ENCODE measurements at places on chromosomes 11 and 22. TPM values are rescaled to one million over a fixed set of nuclear protein-coding genes. Genes with fewer than 3 reads are reported as not detected.

DNA sequence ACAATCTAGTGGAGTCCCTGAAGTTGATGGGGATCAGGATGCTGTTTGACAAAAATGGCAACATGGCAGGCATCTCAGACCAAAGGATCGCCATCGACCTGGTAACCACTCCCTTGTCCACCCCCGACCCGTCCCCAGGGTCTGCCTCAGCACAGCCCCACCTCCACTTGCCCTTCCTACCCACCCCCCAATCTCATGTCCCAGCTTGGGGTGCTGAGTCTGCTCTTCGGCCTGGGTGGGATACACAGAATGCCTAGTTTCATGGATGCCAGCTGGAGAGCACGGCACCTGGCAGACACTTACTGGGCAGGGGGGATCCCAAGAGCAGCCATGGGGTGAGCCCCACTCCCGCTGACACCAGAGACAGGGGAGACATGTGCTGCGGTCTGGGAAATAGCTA is 12.1 kb downstream of the SERPIND1 start:
- no peaks in the 10 kb centered on the region for H3K4me1 ChIP-seq
- no peaks in the 10 kb centered on the region for H3K27me3 ChIP-seq
- H3K36me3 ChIP-seq, result peaks cover 51% of the 10 kb centered on the region
- DNase-seq, result no peak

The BRSK2 gene
- total RNA-seq, result not detected

DNA sequence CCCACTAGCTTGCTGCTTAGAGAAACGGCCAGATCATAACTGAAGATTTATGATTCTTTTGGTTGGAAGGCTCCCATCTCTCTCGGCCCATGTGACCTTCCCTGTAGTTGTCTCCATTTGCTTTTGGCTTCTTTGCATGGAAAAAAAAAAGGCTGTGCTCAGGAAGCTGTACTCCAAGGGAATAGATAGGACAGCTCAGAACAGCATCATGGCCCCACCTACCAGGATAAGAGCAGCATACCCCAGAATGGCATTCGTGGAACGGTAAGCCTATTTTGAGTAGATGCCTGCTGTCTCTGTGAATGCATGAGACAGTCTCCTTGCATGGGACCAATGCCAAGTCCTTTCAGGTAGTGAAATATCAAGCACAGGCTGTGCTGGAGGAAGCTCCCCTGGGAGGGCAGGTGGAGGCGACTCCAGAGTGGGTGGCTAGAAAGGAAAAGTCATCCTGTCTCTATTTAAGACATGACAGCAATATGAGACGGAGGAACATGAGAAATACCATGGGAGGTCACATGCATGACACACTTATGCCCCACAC is 94.1 kb upstream of the AMOTL1 start:
- no peak overlapping the region for H3K4me3 ChIP-seq
- DNase-seq, result no peak
- H3K4me1 ChIP-seq, result peaks cover 41% of the 10 kb centered on the region
- no peaks in the 10 kb centered on the region for H3K36me3 ChIP-seq
- no peaks in the 10 kb centered on the region for H3K27me3 ChIP-seq

- no peaks in the 10 kb centered on the region for H3K27me3 ChIP-seq
- no peak overlapping the region for H3K27ac ChIP-seq
- peaks cover 5% of the 10 kb centered on the region for H3K36me3 ChIP-seq
These were observed 3.8 kb downstream of the OSBPL5 start for GRCh38 chr11:3161309-3161708.

- no peaks in the 10 kb centered on the region for H3K36me3 ChIP-seq
- H3K4me1 ChIP-seq, result no peaks in the 10 kb centered on the region
- DNase-seq, result no peak
- H3K4me3 ChIP-seq, result no peak overlapping the region
These were observed 66.6 kb downstream of the RPL27A start for GRCh38 chr11:8749202-8749601.

DNA sequence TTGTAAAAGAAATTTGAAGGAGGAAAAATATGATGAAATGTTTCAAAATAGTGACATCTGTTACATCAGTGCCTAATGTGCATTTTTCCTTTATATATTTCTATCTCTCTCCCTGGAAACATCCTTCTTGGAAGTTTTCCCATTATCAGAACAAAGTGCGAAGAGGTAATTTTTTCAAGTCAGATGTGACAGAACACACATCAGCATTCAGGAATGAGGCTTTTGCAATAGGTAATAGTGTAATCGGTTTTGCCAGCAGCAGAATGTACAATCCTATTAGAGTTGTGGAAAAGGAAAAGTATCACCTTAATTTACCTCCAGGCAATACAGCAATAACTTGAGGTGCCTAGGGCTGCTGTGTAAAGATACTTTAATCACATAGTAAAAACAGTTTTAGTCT is 275.8 kb downstream of the FAT3 start:
- DNase-seq, result no peak
- no peaks in the 10 kb centered on the region for H3K36me3 ChIP-seq
- no peaks in the 10 kb centered on the region for H3K27me3 ChIP-seq
- no peaks in the 10 kb centered on the region for H3K4me1 ChIP-seq
- H3K27ac ChIP-seq, result no peak overlapping the region
- H3K4me3 ChIP-seq, result no peak overlapping the region

- H3K27ac ChIP-seq, result no peak overlapping the region
- H3K4me3 ChIP-seq, result no peak overlapping the region
- no peaks in the 10 kb centered on the region for H3K4me1 ChIP-seq
- DNase-seq, result peak; percentile 23
These were observed 46.5 kb downstream of the SEZ6L start for GRCh38 chr22:26215736-26216135.

DNA sequence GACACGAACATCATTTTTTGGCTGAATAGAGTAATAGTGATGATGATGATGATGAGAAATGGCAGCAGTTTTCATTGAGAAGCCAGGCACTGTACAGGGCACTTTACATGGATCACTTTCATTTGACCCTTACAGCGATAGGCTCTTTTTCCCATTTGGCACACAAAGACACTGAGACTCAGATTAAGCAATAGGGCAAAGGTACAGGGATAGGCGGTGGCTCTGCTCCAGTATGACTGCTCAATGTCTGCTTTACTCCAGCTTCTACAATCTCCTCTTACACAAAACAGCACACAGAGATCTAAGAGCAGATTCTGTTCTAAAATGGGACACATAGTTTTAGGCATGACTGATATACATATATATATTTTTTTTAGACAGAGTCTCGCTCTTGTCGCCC is 40.6 kb downstream of the MPPED2 start:
- no peak for DNase-seq
- H3K27ac ChIP-seq, result no peak overlapping the region
- no peaks in the 10 kb centered on the region for H3K4me1 ChIP-seq
- no peaks in the 10 kb centered on the region for H3K36me3 ChIP-seq
- H3K27me3 ChIP-seq, result no peaks in the 10 kb centered on the region
- H3K4me3 ChIP-seq, result no peak overlapping the region

- peaks cover 23% of the 10 kb centered on the region for H3K27me3 ChIP-seq
- no peaks in the 10 kb centered on the region for H3K36me3 ChIP-seq
- H3K27ac ChIP-seq, result no peak overlapping the region
These were observed 83.7 kb downstream of the PHF21B start for GRCh38 chr22:44926124-44926475.

- H3K27ac ChIP-seq, result no peak overlapping the region
- H3K4me1 ChIP-seq, result peaks cover 30% of the 10 kb centered on the region
- no peaks in the 10 kb centered on the region for H3K36me3 ChIP-seq
- H3K27me3 ChIP-seq, result no peaks in the 10 kb centered on the region
- H3K4me3 ChIP-seq, result no peak overlapping the region
These were observed 3.5 kb downstream of the CXCR5 start for GRCh38 chr11:118887206-118887605.

The ZNF214 gene
- total RNA-seq, result 0.81 TPM

DNA sequence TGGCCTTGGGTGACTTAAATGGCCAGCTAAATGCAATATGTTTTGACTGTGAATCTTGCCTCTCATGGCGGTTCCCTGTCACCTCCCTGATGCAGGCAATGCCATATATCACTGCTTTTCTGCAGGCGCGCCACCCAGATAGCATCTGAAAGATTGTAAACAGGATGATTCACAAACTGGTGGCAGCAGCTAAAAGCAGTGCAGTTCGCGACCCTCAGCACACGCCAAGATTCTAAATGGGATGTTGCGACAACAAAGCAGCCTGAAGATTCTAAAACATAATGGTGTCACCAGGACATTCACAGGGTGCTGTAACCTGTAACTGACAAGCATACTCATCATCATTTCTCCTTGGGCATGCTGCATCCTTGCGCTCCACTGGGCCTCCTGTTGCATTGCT is 440.4 kb upstream of the CADM1 start:
- H3K36me3 ChIP-seq, result no peaks in the 10 kb centered on the region
- no peaks in the 10 kb centered on the region for H3K27me3 ChIP-seq
- no peak overlapping the region for H3K4me3 ChIP-seq
- H3K27ac ChIP-seq, result no peak overlapping the region
- H3K4me1 ChIP-seq, result no peaks in the 10 kb centered on the region
- DNase-seq, result no peak

GRCh38 chr11:123616505-123617198 is 37.8 kb downstream of the SCN3B start:
- no peak for DNase-seq
- peaks cover 7% of the 10 kb centered on the region for H3K4me1 ChIP-seq
- no peak overlapping the region for H3K27ac ChIP-seq
- no peaks in the 10 kb centered on the region for H3K27me3 ChIP-seq
- H3K4me3 ChIP-seq, result no peak overlapping the region

- no peak overlapping the region for H3K4me3 ChIP-seq
- no peak overlapping the region for H3K27ac ChIP-seq
- no peaks in the 10 kb centered on the region for H3K27me3 ChIP-seq
- H3K4me1 ChIP-seq, result peaks cover 22% of the 10 kb centered on the region
- no peak for DNase-seq
These were observed 63.7 kb downstream of the RAB30 start for GRCh38 chr11:83007909-83008580.

- no peaks in the 10 kb centered on the region for H3K4me1 ChIP-seq
- H3K36me3 ChIP-seq, result no peaks in the 10 kb centered on the region
- no peak overlapping the region for H3K27ac ChIP-seq
- no peaks in the 10 kb centered on the region for H3K27me3 ChIP-seq
- H3K4me3 ChIP-seq, result no peak overlapping the region
These were observed 727.4 kb downstream of the DLG2 start for GRCh38 chr11:84899740-84900139.

The C11orf52 gene
- 9.6 TPM for total RNA-seq

The NXPE2 gene
- not detected for total RNA-seq

DNA sequence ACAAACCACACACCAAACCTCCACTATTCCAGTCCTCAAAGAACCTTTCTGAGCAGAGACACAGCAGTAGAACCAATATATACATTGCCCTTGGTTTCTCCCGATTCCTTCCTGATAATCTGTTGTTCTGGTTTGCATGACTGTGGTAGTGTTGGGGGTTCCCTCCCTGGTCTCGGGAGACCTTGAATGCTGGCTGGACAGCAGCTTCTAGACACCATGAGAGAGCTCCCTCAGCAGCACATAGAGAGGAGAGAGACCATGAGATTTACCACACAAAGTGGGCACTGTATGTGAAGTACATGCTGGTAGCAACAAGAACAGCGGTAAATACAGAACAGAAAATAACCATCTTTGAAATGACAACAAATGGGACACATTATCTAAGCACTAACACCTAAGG is 2.6 kb downstream of the C11orf91 start:
- DNase-seq, result no peak
- peaks cover 72% of the 10 kb centered on the region for H3K4me1 ChIP-seq
- no peak overlapping the region for H3K27ac ChIP-seq
- no peaks in the 10 kb centered on the region for H3K27me3 ChIP-seq
- no peak overlapping the region for H3K4me3 ChIP-seq

The FAM111B gene
- 1.4 TPM for total RNA-seq

The AGBL2 gene
- 0.89 TPM for total RNA-seq

DNA sequence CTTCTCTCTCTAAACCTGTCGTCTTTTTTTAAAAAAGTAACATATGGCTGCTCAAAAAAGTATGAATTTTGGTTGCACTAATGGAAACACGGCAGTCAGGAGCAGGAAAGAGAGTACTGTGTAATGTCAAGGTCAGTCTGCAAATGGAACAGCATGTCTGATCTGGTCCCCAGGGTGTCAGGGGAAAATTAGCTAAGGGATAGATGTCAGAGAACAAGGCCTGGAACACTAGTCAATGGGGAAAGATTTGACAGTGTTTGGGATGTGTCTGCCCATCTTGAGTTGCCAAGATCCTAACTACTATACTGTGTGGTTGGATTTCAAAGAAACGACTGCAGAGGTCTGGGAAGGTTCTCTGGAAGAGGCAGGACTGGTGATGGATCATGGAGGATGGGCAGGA is 65.7 kb upstream of the PHOX2A start:
- no peak for DNase-seq
- peaks cover 5% of the 10 kb centered on the region for H3K4me1 ChIP-seq
- no peak overlapping the region for H3K27ac ChIP-seq

The EHBP1L1 gene
- 57.4 TPM for total RNA-seq

- H3K27ac ChIP-seq, result no peak overlapping the region
- no peaks in the 10 kb centered on the region for H3K27me3 ChIP-seq
- no peak for DNase-seq
These were observed 276.8 kb upstream of the SESN3 start for GRCh38 chr11:95507794-95508193.
